Breast epithelium (tissue), 4 donors: ENCODE measurements at places on chromosomes 3 and 15. TPM values are rescaled to one million over a fixed set of nuclear protein-coding genes. Genes with fewer than 3 reads are reported as not detected.

The IREB2 gene
- total RNA-seq: 52.2 TPM

The NMNAT3 gene
- 9.2 TPM for total RNA-seq

The ST8SIA2 gene
- 0.66 TPM for total RNA-seq

The LRTM1 gene
- not detected for total RNA-seq

The NR1I2 gene
- 0.98 TPM for total RNA-seq

The RBMS3 gene
- total RNA-seq: 48.4 TPM

The UTS2B gene
- not detected for total RNA-seq

The TGM4 gene
- not detected for total RNA-seq

The B4GALT4 gene
- total RNA-seq: 14.1 TPM

The SNX22 gene
- total RNA-seq: 0.48 TPM
